NCI-H1092 treated with DMSO at 0.1 percent for 48 hours (cell line): ENCODE measurements at places on chromosomes 3 and 15.

DNA sequence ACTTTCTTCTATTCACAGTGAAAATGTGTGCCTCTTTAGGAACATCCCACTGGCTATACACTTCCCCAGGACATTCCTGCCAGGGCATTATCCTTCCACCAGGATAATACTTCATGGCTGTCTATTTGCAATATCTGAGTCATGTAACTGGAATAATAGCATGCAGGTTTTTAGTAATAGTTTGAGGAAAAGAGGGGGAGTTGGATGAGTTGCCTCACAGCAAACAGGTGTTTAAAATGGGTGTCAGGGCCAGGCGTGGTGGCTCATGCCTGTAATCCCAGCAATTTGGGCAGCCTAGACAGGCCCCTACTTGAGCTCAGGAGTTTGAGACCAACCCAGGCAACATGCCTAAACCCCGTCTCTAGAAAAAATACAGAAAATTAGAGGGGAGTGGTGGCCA is 585.9 kb downstream of the DIPK2A start:
- no peak for DNase-seq

GRCh38 chr15:58519516-58519915 is 87.7 kb downstream of the LIPC start:
- DNase-seq = no peak

GRCh38 chr3:136778865-136779264 is 26.7 kb upstream of the STAG1 start:
- DNase-seq = no peak

DNA sequence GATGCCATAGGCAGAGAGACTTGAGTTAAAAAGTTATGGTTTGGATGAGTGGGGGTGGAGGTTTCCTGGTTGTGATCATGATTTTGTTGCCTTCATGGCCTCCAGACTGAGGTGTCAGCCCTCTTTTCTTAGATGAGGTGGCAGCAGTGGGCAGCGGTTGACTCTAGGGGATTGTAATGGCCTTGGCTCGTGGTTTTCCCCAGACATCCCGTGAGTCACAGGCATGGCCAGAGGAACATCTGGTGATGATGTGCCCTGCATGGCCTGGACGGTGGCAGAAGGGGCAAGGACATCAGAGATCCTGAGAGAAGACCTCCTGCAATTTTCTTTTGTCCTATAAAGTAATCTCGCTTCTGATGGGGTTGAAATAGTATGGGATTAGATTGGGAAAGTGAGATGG is 12.4 kb downstream of the RETNLB start:
- DNase-seq = no peak

DNA sequence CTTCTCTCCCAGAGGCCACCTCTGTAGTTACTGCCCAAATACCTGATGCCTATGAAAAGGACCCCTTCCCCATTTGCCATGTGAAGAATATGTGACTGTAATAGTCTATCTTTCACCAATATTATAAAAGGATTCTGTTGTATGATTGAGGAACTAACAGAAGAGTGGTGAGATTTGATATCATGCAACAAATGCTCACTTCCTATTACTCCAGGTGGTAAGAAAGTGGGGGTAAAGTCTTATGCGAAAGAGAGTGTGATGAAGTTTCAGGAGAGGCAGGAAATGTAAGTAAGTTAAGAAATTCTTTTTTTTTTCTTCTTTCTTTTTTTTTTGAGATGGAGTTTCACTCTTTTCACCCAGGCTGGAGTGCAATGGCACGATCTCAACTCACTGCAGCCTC is 24.4 kb upstream of the RAP2B start:
- no peak for DNase-seq

DNA sequence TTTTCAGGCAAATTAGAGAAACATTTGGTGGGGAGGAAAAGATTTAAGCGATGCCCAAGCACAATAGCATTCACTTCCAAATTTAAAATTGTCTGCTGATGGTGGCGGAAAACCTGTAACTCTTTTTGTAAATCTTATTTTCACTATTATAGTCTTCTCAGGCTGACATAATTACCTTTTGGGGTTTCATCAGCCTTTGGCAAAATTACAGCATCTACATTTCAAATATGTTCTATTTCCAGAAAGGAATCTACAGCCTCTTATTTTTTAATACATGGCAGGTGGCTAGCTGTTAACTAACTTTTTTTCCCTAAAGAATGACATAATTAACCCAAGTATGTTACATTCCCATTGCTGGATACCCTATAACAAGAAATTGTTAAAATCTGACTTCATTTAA is 391.5 kb upstream of the CCDC54 start:
- no peak for DNase-seq

DNA sequence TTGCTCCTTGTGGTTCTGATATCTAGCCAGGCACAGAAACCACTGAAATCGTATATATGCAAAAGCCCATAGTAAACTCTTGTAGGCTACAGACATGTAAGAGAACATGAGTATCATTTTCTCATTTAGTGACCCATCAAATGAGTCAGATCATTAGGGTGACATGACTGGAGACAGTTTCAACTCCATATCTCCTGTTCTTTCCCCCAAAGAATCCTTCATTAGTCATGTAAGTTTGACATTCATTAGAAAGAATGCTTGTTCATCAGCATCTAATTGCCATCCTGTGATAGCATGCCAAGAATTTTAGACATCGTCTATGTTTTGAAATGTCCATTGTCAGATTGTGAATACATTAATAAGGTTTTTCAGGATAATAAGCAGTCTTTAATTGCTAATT is 264.9 kb upstream of the TPM1 start:
- no peak for DNase-seq

DNA sequence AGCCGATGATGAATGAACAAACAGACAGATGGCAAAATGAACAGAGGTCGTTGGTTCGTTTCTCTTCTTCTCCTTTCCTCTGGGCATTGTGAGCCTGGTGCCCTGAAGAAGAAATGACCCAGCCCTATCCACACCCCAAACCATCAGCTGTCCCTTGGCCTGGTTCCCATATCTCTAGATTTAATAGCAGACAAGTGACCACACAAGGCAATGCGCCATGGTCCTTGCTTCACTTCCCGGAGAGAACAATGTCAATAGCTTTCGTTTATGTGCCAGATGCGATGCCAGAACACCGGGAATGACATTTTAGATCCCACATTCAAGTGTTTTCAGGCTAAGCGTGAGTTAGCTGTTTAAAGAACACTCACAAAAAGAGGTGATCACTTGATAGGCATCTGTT is 17.7 kb downstream of the POC1A start:
- DNase-seq = peak; percentile 11

DNA sequence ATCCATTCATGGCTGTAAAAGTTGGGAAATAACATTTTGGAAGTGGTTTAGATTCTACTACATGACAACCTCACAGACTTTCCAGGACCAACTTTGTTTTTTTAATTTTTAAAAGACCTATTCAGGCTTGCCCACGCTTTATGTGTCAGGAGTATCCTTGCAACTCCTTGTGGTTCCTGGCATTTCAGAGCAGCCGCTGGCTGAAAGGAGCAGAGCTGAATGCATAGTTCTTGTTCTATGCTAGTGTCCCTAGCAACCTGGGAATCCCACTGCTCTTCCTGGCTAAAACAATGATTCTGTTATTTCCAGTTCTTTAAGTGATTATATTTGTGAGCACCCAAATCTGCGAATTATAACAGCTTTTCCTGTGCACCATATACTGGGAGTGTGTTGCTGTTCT is 34.9 kb downstream of the CP start:
- DNase-seq = no peak

DNA sequence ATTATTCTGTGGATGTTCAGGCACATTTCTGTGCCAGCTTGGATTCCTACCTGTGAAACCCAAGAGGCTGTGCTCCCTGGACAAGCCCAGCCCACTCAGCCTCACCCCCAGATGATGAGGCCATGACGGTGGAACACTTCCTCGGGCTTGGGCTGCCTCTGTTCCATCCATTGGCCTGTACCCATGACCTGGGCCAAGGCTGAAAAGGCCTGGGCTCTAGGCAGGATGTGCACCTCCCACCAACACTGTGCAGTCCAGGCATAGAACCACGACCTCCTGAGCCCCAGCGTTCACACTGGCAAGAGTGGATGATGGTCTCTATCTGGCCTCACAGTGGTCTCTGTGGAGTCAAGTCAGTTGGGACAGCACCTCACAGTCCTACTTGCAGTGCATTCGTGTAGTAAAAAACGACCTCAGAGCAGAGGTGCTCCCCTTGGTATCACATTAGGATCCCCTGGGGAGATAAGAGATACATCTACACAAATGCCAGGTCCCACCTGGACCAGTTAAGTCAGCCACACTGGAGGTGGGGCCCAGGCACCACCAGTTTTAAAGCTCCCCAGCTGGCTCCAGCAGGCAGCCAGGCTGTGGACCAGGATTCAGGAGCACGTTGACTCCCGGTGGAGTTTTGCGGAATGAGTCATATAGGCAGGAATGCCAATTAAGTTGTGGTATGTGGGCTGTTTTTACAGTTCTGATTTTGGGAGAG is 39.0 kb upstream of the IGF1R start:
- no peak for DNase-seq

DNA sequence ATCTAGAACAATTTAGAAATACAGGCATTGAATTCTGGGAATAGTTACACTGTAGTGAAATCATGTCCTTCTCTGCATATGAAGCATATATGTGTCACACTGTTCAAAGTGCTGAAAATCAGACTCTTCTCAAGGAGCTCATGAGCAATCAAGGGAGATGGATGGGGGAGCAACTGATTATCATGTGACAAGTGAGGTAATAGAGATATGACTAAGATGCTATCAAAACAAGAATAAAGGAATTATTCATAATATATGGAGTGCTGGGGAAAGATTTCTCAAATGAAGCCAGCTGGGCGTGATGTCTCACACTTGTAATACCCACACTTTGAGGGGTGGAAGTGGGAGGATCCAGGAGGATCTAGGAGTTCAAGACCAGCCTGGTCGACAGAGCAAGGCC is 74.9 kb upstream of the CHRNB4 start:
- no peak for DNase-seq

DNA sequence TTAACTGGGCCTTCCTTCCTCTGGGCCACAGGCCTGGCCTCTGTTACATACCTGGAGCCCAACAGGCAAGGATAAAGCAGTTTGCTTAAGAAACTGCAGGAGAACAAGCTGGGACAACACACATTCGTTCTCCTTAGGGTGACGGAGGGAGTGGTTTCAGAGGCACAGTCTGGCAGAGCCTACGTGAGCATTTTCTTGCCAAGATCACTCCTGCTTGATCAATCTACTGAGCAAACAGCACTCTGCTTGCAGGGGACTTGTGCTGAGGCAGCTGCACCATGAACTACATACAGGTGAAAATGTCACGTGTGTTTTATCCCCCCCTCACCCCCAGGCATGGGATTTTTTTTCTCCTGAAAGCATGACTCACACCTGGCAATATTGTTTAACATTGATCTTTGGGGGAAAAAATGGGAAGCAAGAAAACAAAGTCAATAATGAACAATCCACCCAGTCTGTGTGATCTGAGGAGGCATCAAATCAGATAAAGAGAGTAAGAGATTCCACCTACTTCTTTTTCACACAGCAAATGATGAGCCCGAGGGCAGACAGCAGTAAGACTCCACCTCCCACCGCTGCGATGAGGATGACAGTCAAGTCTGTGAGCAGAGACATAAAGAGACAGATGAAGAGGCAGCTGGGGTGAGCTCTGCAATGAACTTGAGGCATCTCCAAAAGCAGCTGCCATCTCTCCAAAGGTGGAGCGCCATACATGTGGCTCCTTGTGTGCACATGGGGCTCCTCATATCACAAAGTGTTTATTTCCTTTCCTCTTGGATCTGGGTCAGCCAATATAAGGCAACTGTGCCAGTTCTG is 57.4 kb downstream of the CDCP1 start:
- DNase-seq = no peak

GRCh38 chr15:40906991-40907802 is 12.9 kb downstream of the VPS18 start:
- DNase-seq = peak; percentile 72

- no peak for DNase-seq
Measured at GRCh38 chr3:43784640-43785011, 93.9 kb downstream of the ABHD5 start.

DNA sequence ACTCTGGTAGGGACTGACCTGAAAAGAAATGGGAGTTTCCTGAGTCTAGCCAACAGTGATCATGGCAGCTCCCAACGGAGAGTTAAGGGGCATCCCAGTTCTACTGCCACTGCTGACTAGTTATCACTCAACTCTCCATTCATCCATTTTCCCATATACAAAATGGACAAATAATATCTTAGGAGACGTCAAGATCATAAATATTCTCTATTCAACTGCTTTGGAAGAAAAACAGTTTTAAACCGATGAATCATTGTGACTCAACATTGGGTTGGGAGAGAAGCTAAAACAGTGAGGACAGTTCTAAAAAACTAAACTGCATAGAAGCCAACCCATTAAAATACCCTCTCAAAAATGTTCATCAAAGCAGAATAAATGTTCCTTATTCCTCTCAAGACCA is 57.6 kb upstream of the CHRM5 start:
- DNase-seq = no peak

DNA sequence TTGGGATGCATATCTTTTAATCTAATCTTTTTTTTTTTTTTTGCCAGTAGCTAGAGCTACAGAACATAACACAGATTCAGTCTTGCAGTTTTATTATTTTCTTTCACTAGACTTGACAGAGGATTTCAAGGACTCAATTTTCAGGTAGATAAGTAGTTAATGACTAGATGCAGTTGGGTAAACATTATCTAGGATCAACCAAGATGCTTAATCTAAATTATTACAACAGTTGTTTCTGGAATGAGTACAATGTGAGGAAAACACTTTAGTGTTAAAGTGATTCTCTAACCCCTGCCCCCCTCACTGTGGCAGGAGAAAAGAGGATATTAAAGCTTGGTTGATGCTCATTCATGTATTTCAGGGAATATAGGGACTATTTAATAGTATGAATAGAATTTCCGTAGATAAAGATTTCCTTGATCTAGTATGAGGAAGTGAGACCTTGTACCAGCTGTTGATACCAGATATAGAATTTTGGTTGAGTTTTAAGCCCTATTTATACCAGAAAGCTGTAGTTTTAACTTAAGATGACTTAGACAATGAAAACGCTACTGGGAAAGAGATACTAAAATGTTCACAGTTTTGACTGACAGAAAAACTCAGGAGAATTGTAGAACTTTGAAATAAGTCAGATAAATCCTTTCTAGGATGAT is 389.0 kb upstream of the C2CD4B start:
- DNase-seq = no peak

GRCh38 chr3:110644203-110644602 is 427.4 kb upstream of the NECTIN3 start:
- DNase-seq = no peak
